ENCODE measurements at places on chromosomes 7 and 10. TPM values are rescaled to one million over a fixed set of nuclear protein-coding genes. Genes with fewer than 3 reads are reported as not detected.

GRCh38 chr7:18262058-18262457, 233.5 kb upstream of the HDAC9 start:
- DNase-seq: no peak

GRCh38 chr10:43166880-43167497, 28.7 kb downstream of the CSGALNACT2 start:
- no peak for DNase-seq

- DNase-seq: no peak
Observed at GRCh38 chr7:48180981-48181380, 9.7 kb downstream of the ABCA13 start.

DNA sequence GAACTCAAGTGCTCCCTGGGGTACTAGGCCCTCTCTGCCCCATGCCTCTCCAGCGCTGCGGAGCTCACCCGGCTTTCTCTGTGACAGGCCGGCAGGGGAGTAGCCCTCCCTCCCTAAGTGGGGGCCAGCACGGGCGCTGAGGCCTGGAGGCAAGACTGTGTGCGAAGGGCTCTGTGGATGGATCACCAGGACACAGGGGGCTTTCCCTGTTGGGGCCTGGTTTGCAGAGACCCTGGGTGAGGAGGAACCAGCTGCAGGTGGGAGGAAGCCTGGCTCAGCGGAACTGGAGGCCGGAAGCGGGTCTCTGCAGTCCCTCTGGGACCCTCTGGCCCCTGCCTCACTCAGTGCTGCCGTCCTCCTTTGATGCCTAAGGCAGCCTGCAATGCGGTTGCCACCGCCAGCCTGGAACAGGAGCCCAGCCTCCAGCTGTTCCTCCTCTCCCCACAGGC, 106.0 kb downstream of the CYTH3 start:
- no peak for DNase-seq

DNA sequence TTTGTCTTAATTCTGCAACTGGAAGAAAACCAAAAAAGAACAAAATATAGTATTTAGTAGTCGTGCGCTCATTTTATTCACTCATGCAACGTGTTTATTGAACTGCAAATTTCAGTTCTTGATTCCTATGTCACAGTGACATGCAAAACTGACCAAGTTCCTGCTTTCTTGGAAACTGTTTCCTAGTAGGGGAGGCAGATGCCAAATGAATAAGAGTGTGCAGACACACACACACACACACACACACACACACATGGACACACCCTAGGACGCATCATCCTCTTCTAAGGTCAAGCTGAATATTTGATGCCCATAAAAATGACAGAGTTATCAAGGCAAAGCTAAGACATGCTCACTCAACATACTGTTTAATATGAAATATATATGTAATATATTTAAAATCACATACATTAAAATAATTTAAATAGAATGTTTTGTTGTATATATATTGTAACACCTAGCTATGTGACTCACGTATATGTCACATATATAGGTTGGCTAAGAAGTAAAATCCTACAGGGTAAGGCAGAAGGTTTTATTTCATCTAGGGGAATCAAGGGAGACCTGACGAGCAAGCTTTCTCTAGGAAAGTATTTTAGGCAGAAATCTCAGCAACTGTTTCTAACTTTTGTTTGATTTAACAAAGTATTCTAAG, 79.6 kb downstream of the SVIL start:
- DNase-seq: peak; percentile 41

DNA sequence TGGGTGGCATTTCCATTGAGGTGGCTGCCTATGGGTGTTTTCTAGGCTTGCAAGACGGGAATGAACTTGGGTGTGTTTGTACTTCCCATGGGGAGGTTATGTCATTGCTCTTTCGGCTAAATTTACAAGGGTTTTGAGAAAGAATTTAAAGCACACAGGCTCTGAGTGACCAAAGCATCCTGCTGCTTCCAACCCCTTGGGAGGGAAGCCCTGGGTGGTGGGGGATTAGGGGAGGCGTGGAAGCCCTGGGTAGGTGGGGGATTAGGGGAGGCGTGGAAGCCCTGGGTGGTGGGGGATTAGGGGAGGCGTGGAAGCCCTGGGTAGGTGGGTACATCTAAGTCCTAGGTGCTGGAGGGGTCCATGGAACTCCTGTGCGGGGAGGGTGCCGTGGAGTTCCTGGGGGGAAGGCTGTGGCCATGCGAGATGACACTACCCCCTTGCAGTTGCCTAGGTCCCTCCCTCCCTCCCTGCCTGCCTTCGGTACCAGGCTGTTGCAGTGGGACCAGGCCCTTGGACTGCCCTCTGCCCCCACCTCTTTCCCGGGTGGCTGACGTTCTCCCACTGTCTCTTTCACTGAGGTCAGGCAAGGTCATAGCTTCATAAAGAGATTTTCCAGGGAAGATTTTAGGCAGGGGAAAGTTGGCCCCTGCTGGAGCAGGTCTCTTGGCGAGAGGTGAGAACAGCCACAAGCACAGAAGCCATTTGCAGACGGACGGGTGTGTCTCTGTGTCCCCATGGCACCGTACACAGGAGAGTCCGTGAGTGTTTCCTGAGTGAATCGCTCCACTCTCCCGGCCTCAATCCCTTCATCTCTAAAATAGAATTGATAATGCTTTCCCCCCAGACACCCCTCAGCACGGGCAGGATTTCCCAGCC, 19.5 kb downstream of the PRF1 start:
- no peak for DNase-seq

- DNase-seq: no peak
Observed at GRCh38 chr7:81029511-81029910, 110.7 kb upstream of the SEMA3C start.

DNA sequence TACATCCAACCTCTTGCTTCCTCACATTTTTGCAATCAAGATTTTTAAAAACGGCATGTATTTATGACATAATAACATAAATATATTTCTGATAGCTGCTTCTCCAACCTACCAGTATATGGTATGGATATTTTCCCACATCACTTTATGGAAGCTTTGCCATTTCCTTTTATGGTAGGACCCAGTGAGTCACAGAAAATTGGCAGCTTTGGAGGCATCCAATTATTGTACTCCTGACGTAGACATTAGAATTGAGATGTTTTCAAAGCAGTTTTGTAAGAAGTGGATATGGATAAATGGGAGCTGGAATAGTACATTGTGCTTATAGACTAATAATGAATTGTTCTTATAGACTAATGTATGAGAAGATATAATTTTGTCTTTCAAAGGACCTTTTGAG, 23.8 kb upstream of the BICC1 start:
- no peak for DNase-seq

GRCh38 chr7:67535241-67535989, 538.8 kb downstream of the TYW1 start:
- DNase-seq: no peak

DNA sequence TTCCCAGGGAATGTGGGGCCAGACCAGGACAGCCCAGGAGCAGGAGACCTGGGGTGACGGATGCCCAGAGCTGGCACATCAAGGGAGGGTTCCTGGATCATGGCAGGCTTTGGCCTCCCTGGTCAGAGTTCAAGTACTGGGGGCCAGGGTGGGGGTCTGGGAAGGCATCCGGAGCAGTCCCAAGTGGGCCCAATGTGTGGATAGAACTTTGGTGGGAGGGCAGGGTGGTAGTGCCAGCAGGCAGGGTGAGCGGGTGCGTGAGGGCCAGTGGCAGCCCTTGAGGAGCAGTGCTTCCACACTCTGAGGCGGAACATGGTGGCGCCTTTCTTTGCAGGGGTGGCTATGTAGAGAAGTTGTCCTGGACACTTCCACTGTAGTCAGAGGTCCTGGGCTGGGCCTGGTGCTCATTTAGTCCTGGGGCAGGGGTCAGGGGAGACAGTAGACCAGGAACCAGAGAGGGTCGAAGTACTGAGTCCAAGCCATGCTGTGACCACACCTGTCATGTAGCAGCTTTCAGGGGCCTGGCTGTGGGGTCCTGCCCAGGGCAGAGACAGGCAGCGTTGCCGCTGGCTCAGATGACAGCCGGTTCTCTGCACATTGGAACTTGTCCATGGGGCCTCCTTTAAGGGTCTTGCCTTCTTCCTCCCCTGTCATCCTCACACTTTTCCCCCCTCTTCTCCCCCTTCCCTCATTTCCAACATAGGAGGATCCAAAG, 22.2 kb upstream of the CSGALNACT2 start:
- no peak for DNase-seq

- DNase-seq: peak; percentile 88
Observed at GRCh38 chr7:148940702-148941597, 56.9 kb upstream of the EZH2 start.

GRCh38 chr7:84492098-84493034, 297.8 kb upstream of the SEMA3A start:
- DNase-seq: no peak

GRCh38 chr7:142745091-142745635, 4.1 kb upstream of the PRSS1 start:
- DNase-seq: no peak

DNA sequence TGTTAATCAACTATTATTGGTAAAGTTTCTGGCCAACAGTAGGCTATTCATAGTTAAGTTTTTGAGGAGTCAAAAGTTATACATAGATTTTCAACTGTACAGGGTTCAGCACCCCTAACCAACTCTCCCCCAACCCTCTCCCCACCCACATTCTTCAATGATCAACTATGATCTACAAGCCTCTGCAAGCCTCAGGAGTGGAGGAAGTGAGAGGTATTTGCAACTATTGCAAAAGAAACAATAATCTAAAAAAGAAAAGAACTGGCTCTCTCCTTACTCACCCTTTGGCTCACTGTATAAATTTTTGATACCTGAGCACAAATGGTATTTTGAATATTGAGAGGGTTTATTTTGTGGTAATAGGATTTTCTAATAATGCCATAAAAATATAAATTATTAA, 179.8 kb downstream of the IPMK start:
- no peak for DNase-seq

- DNase-seq: no peak
Observed at GRCh38 chr10:30574432-30574796, 55.1 kb downstream of the LYZL2 start.

- peak; percentile 44 for DNase-seq
Observed at GRCh38 chr10:128210215-128211063, 84.2 kb upstream of the MKI67 start.

GRCh38 chr7:130332259-130333053, 12.2 kb upstream of the CPA5 start:
- no peak for DNase-seq

DNA sequence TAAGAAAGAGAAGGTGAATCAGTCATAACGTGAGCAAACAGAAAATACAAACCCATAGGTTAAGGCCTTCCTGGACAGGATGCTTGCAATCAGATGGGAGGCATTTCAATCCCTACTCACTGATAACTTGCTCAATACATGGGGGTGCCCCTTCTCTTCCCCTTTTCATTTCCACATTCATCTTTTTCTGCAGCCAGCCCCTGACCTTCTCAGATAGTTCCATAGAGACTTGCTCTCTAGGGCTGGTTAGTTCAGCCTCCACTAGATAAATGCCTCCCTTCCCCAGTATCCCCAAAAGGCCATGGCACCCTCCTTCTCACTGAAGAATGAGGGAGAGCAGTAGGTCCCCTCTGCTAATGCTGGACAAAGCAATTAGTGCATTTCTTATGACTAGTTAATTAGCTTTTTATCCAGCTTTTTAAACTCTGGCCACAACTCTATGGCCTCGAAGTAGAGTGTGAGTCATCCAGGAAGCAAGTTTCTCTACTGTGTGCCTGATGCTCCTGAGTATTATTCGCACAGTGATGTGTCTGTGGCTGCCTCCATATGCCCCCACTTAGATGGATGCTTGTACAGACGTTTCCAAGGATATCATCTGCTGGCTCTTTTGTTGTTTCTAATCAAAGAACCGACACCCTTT, 12.7 kb downstream of the CHN2 start:
- no peak for DNase-seq

DOCK4 gene
- 3.5 TPM for total RNA-seq

TMEM213 gene
- total RNA-seq: not detected

VWDE gene
- total RNA-seq: 4.1 TPM

NEURL1 gene
- total RNA-seq: not detected

SEMA3E gene
- total RNA-seq: 0.34 TPM

TMEM140 gene
- 0.81 TPM for total RNA-seq

TAS2R4 gene
- total RNA-seq: not detected

CALHM3 gene
- total RNA-seq: not detected

METTL27 gene
- total RNA-seq: 71.8 TPM

GHRHR gene
- not detected for total RNA-seq

All from Caki2 (cell line).